MV-4-11 (cell line): ENCODE measurements at places on chromosomes 5 and 9.
A peak's percentile ranks its signal among the peaks of the same experiment; 100 is the strongest.

DNA sequence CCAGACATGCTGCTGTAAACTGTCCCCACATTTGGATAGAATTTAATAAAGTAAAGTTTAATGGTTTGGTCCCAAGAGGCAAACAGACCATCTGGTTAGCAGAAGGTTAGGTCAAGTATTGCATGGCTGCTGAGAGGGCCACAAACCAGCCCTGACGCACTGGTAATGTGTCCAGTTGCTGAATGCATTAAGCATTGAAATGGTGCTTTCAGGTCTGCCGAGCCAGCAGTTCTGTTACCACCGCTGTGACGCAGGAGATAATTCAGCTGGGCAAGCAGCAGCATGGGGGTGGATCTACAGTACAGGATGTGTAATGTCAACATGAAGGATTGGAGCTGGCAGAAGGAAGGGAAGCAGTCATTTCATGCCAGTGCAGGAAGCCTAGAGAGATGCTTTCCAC, 16.0 kb downstream of the ZNF462 start:
- no peak for DNase-seq

GRCh38 chr5:140393738-140394137, 7.9 kb upstream of the ANKHD1 start:
- no peak for DNase-seq

DNA sequence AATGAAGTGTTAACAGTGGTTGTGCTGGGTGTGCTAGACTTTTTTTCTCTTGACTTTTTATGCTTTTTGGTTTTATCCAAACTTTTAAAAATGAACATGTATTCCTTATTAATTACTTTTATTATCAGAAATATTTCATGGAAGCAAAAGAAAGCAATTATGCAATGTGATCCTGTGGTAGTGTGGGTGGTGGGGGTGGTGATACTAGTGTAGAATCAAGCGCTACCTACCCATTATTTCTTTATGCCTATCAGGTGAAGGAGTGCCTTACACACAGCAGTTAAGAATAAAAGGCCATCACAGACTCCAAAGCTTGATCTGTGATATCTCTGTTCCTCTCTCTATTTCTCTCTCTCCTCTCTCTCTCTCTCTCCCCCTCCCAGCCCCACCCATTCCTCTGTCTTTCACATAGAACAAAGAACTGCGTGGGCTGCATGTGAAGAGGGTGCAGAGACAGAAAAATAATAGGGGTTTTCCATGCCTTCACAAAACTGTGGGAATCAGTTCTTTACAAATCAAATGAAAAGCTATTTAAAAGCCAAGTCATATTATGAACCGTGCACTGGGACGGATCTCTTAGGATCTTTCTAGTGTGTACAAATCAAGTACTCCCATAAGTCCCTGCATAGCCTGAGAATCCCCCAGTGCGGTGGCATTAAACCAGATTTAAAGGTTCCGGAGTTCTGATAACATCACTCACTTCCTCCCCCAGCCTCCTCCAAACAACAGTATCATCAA, 351.2 kb downstream of the RAB3C start:
- DNase-seq = no peak

- no peak for DNase-seq
Observed at GRCh38 chr9:128629852-128630545, 26.6 kb downstream of the DYNC2I2 start.

- DNase-seq = no peak
Observed at GRCh38 chr5:83865579-83865978, 144.9 kb upstream of the HAPLN1 start.

DNA sequence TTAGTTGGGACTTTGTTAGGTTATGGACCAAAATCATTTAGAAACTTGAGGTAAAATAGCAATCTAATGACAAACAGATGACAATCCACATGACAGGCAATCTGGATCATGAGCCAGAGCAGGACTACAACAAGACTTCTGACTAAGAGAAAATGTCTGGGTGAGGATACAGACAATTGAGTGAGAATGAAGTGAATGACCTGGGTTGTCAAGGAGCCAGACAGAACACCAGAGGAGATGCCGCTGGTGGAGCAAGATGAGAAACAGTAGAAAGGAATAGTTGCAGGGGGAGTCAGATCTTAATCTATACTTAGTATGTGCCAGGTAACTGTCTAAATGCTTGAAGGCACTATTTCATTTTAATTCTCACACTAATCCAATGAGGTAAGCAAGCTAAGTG, 277.8 kb downstream of the PRELID2 start:
- DNase-seq = no peak

GRCh38 chr9:77927265-77927664, 104.3 kb downstream of the GNAQ start:
- DNase-seq = peak; percentile 47

DNA sequence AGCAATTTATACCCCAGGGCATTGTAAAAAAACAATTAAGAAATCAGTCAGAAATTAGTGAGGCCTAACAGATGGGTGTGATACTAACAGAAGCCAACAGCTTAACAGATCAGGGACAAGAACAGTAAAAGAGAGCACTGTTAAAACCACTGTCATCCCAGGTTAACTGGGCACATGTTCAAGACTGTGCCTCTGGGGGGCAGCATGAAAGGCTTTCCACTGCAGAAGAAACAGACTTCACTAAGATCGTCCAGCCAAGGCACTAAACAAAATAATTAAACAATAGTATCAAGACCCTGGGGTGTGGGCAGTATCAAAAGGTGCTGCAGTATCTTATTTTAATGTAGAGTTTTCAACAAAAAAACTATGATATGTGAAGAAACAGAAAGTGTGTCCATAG, 43.5 kb downstream of the FBN2 start:
- no peak for DNase-seq

DNA sequence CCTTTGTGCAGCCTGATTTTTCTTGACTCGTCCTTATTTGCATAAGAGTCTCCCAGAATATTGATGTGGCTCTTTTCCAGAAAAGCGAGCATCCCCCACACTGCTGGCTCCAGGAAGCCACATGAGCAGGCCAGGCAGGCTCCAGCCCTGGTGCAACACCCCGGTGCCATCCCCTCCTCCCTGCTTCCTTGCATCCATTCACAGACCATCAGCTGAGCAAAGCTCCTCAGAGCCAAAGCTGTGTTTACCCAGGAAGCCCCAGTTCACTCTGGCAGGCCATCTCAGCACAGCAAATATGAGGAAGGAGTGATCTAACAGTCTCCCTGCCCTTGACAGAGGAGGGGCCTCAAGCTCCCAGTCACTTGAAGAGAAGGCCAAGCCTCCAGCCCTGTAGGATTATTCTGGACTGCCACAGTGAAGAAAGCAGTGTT, 34.4 kb downstream of the INSYN2B start:
- DNase-seq = peak; percentile 38

- no peak for DNase-seq
Observed at GRCh38 chr9:129916707-129917106, 81.4 kb downstream of the USP20 start.

DNA sequence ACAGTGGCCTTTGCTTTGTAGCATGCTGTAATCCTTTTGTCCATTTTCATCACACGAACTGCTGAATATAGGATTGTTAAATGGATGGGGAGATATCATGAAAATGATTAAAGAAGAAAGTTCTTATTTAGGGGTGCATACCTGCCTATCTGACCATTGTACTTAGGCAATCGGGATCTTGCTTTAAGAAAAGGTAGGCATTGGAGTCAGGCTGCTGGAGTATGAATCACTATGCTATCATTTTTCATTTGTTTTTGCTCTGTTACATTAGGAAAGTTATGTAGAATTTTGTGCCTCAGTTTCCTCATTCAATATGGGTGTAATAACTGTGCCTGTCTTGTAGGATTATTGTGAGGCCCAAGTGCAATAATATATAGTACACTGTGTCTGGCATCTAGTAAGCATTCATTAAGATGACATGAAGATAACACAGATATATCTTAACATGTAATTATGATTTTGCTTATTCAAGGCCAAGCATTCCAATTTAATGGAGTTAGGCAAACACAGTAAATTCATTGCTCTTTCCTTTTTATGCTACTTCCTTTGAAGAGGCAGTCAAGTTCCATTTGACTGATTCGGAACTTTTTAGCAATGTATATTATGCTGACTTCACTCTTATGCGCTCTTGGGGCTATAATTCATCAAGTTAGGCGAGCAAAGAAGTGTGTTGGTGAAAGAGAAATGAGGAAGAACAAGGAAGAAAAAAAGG, 109.9 kb upstream of the CDKN2B start:
- peak; percentile 40 for DNase-seq

- no peak for DNase-seq
Observed at GRCh38 chr5:148924817-148925216, 98.4 kb downstream of the ADRB2 start.
